ENCODE measurements at places on chromosomes 3 and 15.

DNA sequence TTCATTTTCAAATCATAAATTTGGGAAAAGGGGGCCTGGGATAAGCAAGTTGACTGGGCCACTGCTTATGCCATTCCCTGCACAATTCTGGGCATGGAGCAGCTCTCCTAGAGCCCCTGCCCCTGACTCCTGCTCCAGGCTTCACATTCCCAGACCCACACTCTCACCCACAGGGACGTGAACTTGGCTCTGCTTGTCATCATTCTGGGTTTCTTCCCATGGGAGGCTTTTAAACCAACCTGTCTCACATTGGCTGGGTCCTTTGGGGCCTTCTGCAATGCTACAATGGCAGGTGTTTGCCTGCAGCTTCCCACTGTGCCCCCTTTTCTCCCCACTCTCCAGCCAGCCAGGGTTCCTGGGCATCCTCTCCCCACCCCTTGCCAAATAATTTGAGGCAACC, 49.1 kb downstream of the CYP19A1 start:
- DNase-seq: no peak

DNA sequence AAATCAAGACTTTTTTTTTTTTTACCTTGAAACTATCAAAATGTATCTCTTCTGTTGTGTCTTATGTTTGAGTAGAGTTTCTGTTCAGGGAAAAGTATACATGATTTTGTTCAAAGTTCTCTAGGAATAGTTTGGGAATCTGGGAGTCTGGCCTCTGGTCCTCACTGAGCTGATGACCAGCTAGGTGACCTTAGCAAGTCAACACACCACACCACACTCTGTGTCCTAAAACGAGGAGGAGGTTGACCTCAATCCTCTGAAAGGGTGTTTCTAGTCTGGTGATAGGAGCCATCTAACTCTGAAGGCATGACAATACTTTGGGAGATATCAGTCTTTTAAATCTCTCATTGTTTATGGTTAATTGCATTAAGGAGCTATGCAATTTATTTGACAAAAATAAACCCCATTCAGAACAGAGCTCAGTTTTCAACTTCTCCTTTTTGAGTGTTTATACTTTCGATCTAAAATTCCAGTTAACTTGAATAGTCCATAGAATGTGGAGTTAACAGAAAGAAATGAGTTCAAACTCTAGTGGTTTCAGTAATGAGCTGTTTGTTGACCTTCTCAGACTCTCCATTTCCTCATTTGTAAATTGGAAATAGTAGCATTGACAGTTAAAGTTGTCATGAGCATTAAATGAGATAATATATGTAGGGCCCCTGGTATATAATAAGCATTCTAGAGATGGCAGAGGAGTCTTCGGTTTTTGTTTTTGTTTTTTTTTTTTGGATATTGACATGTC, 112.2 kb upstream of the LRRN1 start:
- DNase-seq: no peak

DNA sequence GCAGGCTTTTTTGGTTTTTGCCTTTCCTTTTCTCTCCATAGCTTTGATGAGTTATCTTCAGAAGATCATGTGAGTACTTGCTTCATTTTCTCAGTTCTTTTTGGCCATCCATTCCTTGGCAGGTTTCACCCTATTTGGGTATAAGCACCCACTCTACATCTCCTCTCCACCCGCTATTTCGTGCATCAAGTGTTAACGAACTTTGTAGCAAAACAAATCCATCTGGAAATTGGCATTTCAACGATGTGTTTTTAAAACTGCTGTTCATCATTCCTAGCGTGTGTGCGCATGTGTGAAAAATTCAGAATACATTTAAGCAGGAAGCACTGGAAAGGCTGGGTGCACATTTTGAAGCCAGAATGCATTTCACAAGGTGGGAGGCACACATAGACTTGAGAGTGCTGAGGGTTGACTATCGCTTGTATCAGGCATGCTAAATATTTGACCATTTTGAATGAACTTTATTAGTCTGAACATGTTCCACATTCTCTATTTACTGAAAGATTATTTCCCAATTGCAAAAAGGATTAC, 89.7 kb upstream of the FHIT start:
- DNase-seq: no peak

GRCh38 chr15:41072013-41072412, 44.1 kb downstream of the INO80 start:
- DNase-seq: no peak

DNA sequence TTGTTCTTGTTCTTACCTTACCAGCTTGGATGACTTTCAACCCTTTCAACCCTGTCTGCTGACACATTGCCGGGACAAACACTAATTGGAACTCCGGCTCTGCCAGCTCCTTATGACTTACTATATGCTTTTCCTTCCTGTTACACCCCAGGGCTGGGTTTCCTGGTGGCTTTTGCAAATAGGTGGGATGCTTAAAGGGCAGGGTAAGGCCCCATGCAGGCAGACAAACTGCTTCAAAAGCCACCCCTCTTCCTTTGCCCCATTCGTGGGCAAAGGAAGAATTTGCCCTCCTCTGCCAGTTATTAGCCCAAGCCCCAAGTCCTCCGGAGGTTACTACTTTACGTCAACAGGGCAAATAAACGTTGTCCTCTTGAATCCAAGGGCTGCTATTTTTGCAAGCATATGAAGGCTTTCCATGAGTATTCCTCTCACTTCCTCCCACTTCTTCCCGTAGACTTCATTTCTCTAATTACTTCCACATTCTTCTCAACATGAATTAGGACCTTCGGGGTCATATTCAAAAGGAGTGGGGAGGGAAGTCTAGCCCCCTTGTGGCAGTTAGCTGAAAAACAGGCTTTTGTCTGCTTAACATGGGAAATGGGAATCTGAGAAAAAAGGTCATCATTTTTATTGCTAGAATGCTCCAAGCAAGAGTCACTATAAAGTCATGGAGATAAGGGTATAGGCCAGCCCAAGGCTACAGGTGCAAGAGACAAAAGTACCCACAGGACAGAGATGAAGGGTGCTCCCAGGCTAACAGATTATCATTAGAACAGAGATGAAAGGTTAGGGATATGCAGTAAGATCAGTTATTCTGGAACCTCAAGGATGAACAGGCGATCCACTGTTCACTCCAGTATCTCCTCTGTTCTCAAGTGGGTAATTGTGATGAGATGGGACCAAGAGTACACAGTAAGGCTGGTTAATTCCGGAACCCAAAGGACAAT, 56.3 kb upstream of the FSTL1 start:
- DNase-seq: no peak

GRCh38 chr3:129505341-129505740, 23.1 kb upstream of the RHO start:
- no peak for DNase-seq

- no peak for DNase-seq
These were observed 49.7 kb downstream of the MRPS25 start for GRCh38 chr3:15015456-15015855.

GRCh38 chr3:105534491-105534890, 167.8 kb downstream of the ALCAM start:
- DNase-seq: no peak

GRCh38 chr15:52445553-52445952, 83.1 kb downstream of the MYO5A start:
- no peak for DNase-seq

GRCh38 chr3:57803647-57804081, 47.6 kb downstream of the SLMAP start:
- DNase-seq: no peak

DNA sequence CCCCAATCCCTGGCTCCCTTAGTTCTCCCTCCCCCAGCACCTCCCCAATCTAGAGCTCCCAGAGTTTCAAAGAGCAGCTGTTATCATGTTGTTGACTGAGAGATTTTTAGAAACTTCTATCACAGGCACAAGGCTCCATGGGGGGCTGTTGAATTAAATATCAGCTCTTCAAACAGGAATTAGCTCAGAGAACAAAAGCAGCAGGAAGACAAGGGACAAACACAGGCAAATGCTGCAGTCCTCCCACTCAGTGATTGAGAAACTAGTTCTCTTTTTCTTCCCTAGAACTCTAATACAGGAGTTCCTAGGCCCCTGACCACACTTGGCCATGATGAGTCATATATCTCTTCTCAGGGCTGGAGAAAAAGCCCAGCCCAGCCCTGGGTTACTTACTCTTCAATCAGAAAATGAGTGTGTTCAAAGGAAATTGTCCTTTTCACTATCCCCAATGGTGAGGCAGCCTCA, 262.1 kb downstream of the IGSF11 start:
- no peak for DNase-seq

- no peak for DNase-seq
These were observed 12.2 kb downstream of the DUOX2 start for GRCh38 chr15:45101749-45102148.

GRCh38 chr15:63189941-63190768, 749 bp downstream of the RAB8B start:
- DNase-seq: no peak

- no peak for DNase-seq
These were observed 991 bp upstream of the HIGD1A start for GRCh38 chr3:42805141-42805821.

- no peak for DNase-seq
These were observed 34.2 kb downstream of the EDEM1 start for GRCh38 chr3:5221701-5222100.

DNA sequence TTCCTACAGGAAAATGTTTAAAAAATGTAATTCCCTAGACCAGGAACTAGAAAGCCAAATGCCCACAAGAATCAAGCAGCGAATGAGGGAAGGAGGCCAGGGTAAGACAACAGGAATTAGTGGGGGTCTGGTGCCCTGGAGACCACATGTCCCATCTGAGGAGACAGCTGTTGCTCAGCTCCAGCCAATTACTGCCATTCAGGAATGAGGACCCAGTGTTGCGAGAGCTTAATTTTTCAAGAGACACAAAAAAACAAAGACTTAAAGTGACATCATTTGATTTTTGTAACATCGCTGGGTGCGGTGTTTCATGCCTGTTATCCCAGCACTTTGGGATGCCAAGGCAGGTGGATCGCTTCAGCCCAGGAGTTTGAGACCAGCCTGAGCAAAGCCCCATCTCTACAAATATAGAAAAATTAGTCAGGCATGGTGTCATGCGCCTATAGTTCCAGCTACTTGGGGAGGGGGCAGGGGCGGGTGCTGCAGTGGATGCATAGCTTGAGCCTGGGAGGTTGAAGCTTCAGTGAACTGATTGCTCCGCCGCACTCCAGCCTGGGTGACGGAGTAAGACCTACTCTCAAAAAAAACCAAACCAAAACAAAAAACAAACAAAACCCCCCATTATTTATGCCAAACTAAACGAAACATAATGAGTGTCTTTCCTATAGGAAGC, 52.8 kb upstream of the LRIG1 start:
- no peak for DNase-seq

GRCh38 chr15:38991126-38991525, 426.5 kb upstream of the RASGRP1 start:
- DNase-seq: no peak

GRCh38 chr3:61648481-61648880, 87.1 kb downstream of the PTPRG start:
- DNase-seq: no peak

GRCh38 chr3:124829178-124829818, 57.9 kb downstream of the ITGB5 start:
- no peak for DNase-seq

DNA sequence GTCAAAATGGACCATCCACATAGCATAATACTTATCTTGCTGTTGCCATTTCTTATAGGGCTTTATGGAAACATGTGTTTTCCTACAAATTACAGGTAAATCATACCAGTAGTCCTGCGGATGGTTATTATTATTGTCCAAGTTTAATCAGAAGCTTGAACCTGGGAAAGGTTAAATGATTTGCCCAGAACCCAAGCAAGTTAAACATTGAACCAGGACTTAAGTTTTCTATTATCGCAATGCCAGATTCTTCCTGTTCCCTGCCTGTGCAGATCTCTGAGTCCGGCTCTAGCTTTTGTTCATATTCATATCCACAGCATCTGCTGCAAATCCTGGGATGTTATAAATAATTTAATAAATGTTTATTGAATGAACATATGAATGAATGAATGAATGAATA, 12.5 kb downstream of the LPP start:
- DNase-seq: no peak

- no peak for DNase-seq
These were observed 46.2 kb upstream of the PLCL2 start for GRCh38 chr3:16838561-16838960.

- no peak for DNase-seq
These were observed 14.9 kb upstream of the RFT1 start for GRCh38 chr3:53144862-53145712.

- peak; percentile 80 for DNase-seq
These were observed 2.7 kb downstream of the RAB8B start for GRCh38 chr15:63191895-63192618.

GRCh38 chr3:189630767-189631372, 319 bp upstream of the TP63 start:
- DNase-seq: no peak

DNA sequence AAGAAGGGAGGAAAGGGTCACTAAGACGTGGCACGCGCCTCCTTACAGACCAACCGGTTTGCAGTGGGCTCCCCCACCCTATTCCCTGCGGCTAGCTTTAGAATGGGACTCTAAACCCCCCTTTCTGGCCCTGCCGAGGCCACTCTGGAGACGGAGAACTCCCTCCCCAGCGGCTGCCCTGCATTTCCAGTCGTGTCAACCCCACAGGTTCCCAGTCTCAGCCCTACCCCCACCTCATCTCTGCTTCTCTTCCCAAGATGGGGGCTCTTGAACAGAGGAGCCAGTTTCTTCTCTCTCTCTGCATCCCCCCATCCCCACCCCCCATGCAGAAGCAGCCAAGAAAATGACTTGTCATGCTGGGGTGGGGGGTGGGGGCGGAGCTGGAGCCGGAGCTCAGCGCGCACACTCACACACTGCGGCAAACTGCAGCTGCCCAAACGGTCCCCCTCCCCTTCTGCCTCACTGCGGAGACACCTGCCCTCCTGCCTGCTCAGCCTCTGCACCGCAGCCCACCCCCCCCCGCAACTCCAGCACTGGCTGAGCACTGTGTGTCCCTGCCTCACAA, 871 bp downstream of the MAP1A start:
- DNase-seq: no peak

- DNase-seq: no peak
These were observed 27.1 kb downstream of the HES1 start for GRCh38 chr3:194162817-194163584.

DNA sequence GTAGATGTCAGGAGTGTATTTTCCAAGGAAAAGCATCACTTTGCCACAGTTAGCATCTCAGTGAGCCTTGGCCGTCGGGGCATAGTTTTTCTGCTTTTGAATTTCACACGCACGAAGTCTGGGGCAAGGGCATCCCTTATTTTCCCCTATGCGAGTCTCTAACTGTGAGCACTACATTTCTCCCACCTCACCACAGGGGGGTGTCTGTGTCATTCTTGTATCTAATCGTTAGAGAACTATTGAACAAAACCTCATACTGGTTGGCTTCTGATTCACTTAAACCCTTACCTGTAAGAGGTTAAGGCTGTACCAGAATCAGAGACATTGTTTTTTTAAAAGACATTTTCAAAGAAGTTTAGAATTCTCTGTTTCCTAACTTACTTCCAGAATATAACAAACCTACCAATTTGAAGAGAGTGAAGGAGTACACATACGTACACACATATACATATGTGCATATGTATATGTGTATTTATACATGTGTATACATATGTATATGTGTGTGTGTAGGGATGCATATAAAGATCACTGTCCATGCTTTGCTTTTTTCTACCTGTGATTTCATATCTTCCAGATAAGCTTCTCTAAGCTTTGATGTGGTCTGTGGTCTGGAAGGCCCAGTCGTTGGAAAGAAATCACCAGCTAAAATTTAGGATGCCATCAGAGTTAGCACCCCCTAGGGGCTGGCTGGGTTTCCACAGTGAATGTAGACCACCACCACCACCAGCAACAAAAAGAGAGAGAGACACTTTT, 49.4 kb downstream of the MYZAP start:
- DNase-seq: no peak

- no peak for DNase-seq
These were observed 17.9 kb upstream of the TM4SF1 start for GRCh38 chr3:149395107-149396089.

- DNase-seq: no peak
These were observed 105.0 kb downstream of the SSR3 start for GRCh38 chr3:156449710-156450574.

All from CD4-positive, alpha-beta T cell treated with Interleukin-15 for 1 hour (primary cell).